ENCODE measurements at places on chromosomes 7 and 10.

DNA sequence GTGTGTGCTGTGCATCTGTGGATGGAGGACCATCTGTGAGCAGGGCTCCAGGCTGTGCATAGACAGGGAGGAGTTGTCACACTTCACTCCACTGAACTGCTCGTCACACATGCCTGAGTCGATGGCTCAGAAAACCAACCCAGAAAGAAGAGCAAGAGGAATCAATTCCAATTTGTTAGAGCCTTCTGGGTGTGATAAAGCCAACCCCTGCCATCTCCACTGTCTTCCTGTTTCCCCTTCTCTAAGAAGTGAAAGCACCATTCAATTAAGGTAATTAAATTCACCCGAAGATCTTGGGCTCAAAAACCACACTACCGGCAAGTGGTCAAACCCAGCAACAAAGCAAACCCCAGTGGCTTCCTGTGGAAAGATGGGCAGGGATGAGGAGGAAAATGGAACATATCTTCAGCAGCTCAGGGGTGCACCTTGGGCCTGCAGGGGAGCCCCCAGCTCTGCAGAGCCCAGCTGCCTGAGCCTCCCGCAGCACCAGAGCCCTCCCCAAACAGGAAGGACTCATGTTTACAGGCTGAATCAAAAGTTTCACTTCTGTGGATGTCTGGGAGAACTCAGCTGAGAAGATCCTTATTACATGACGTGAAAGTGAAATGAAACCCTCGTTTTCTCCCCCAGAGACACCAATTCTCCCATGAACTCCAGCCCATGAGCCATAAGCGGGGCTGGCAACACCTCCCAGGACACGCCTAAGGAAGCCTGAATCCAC, 10.9 kb downstream of the C10orf71 start:
- DNase-seq: no peak

GRCh38 chr7:90946730-90947501, 317.3 kb upstream of the FZD1 start:
- no peak for DNase-seq

- no peak for DNase-seq
Observed at GRCh38 chr10:69437321-69438259, 13.7 kb upstream of the TSPAN15 start.

DNA sequence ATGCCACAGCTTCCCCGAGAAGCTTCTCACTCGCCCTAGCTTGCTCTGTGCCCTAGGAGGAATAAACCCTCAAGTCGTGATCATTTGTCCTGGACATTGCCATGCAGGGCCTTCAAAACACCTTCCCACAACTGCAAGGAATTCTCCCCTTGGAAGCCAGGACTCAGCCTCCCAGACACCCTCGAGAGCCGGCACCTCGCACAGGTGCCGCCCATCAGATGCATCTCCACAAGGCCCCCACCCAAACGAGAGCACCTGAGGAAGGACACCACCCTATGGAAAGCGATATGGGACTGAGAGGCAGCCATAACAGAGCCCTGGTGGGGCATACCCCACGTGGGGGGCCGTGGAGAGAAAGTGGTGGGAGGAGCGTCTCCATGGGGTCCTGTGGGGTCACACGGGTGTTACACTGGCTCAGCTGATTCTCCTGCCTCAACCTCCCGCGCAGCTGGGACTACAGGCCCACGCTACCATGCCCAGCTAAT, 77.6 kb upstream of the FOXK1 start:
- DNase-seq: no peak

- no peak for DNase-seq
Observed at GRCh38 chr10:77686096-77686495, 48.5 kb upstream of the KCNMA1 start.

- no peak for DNase-seq
Observed at GRCh38 chr7:17242504-17242903, 55.9 kb upstream of the AHR start.

DNA sequence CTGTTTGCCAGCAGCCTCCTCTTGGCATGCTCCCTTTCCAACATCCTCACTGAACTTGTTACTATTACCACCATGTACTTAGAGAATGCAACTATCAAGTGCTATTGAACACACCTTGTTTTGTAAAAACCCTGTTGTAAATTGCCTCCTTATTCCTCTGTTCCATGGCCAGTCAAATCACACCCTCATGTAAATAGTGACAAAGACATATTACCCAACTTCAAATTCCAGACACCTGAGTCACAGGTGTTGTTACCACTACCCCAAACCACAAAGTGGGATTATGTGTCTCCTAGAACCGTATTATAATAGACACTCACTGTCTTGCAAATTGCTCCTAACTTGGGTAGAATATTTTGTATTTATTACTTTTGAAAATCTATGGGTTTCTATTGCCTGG, 263.2 kb upstream of the C7orf33 start:
- DNase-seq: no peak

GRCh38 chr7:45220846-45221618, 63.4 kb downstream of the RAMP3 start:
- no peak for DNase-seq

DNA sequence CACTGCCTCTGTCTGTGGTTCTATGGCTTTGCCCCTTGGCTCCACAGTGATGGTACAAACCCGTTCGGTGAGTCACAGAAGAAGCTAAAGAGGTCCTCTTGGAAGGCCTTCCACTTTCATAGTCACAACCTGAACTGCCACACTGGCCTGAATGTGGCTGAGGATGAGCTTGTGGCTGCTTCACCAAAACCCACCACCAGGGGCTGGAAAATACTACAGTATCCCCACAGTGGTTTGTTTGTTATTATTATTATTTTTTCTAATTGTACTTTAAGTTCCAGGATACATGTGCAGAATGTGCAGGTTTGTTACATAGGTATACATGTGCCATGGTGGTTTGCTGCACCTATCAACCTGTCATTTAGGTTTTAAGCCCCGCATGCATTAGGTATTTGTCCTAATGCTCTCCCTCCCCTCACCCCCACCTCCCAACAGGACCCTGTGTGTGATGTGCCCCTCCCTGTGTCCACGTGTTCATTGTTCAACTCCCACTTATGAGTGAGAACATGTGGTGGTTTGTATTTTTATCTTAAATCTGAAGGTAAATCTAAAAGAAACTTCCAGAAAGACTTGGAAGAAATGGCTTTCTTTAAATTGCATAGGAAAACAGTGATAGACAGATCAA, 160.8 kb upstream of the NPSR1 start:
- DNase-seq: no peak

GRCh38 chr7:21580073-21580521, 37.3 kb downstream of the DNAH11 start:
- no peak for DNase-seq

DNA sequence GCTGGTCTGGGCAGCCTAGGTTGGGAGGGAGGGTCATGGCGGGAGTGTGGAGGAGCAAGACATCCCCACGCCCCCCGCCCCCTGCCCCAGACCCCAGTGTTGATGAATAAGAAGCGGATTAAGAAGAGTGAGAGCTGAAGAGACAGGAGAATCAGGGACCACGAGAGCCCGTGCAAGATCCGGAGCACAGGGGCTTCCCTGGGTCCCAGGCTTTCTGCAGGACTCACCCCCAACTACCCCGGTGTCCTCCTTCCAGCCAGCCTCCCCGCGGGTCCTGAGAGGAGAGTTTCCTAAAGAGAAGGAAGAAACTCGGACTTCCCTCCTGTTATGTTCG, 20.1 kb downstream of the GHRHR start:
- DNase-seq: no peak

DNA sequence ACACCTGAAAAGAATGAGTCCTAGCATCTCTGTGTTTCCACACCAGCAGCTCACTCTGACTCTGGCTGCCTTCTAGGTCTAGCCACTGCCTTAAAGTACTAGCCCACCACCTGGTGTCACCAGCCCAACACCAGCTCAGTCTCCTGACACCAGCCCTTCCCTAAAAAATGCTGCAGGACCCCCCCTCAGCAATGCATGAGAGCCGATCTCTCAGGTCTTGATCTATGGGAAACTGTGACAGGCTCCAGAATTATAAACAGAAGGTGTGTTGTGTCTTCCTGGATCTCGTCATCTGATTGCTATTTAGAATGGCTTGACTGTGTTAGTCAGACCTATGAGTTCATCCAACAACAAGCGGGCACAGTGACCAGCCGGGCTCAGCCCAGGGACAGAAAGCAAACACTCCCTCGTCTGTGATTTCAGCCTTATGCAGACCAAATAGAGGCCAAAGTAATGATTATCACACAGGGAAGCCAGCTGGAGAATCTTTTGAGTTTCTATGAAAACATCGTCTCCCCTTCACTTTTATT, 66.6 kb downstream of the CUBN start:
- DNase-seq: no peak

- DNase-seq: no peak
Observed at GRCh38 chr10:75649466-75649865, 218.0 kb downstream of the LRMDA start.

GRCh38 chr10:45000752-45001380, at the start of gene ZNF22:
ZNF22 (plus strand) TSS chr10:45000923; CDS start chr10:45003369, 2,446 bp downstream.
- peak; percentile 75 for DNase-seq

- DNase-seq: no peak
Observed at GRCh38 chr7:14639329-14639728, 263.2 kb downstream of the DGKB start.

DNA sequence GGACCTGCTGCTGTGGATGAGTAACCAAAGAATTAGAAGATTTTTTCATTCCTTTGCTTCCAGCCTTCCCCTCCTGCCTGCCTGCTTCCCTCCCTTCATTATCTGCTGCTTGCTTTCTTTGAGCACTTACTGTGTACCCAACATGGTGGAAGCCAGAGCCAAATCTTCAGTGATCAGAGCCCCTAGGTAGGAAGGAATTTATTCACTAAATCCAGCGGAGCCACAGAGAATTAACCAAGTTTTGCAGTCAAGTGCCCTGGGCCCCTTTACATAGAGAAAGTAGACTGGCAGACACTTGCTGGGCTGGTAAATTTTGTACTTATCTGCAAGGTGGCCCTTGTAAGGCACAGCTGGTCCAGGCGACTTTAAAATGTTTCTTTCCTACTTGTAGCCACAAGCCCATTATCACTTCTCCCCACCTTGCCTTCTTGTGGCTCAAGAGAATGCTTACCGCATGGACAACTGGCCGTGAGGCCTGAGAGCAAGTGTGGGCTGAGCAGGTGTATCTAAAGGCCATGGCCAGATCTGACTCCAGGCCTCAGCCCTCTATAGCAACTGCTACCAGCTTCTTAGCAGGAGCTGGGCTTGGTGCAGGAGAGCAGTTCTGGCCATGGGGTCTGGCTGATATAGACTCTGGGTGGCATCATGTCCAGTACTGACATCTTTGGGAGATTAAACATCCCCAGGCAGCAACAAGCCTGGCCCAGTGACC, 11.1 kb downstream of the UNC5B start:
- DNase-seq: peak; percentile 3

- no peak for DNase-seq
Observed at GRCh38 chr10:124916098-124916584, 25.8 kb upstream of the ZRANB1 start.

DNA sequence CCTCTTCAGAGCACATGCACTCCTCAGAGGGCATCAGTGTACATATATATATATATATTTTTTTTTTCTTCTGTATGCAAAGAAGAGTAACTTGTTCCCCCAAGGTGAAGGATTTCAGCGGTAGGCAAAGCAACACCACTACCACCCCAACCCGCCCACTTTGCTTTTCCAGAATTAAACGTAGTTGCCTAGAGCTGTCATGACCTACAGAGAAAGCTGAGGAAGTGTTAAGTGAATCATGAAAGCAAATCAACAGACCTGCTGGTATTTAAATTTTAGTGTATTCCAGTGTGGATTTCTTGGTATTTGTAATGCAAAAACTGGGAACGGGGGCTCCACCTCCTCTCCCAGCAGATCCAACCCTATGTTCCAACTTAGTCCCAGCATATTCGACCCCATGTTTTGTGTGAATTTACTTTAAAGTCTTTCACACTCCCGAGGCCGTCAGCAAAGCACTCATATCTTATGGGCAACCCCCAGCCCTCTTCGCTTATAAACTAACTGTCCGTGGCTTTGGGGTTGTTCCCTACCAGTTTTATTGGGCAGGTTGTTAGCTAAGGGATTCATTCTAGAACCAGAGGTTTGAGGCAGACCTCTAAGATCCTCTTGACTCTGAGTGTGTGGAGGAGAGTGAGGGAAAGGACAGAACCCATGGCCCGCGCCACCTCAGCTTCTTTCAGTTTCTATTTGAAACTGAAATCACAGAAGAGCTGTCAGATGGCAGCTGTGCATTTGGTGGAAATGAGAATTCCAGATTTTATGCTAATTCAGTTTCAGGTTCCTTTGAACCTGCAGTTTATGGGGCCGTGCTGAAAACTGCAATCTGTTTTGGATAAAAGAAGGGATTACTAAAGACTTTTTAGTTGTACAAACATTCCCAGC, 450.2 kb upstream of the GALNT17 start:
- no peak for DNase-seq

GRCh38 chr10:45374350-45375052, 485 bp downstream of the ALOX5 start:
- DNase-seq: peak; percentile 40

GRCh38 chr7:155384751-155385150, 73.2 kb upstream of the EN2 start:
- DNase-seq: no peak
